ENCODE measurements at places on chromosomes 3 and 15.

GRCh38 chr3:57840473-57840872 is 84.4 kb downstream of the SLMAP start:
- DNase-seq = no peak

- no peak for DNase-seq
Observed at GRCh38 chr15:63080634-63081250, 38.2 kb downstream of the TPM1 start.

DNA sequence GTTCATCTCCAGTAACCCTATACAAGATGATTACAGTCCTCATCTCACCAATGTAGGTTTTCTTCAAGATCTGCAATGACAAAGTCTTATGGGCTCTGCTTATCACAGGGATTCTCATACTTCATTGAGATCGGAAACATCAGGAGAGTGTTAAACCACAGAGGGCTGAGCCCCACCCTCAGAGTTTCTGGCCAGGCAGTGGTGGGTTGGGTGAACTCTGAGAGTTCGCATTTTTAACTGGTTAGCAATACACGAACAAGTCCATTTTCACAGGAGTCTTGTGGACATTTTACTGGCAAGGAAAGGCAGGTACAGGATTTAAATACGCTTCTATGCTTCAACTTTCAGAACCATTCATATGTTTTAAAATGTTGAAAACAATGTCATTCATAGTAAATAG is 366.7 kb upstream of the ROBO2 start:
- DNase-seq = no peak

DNA sequence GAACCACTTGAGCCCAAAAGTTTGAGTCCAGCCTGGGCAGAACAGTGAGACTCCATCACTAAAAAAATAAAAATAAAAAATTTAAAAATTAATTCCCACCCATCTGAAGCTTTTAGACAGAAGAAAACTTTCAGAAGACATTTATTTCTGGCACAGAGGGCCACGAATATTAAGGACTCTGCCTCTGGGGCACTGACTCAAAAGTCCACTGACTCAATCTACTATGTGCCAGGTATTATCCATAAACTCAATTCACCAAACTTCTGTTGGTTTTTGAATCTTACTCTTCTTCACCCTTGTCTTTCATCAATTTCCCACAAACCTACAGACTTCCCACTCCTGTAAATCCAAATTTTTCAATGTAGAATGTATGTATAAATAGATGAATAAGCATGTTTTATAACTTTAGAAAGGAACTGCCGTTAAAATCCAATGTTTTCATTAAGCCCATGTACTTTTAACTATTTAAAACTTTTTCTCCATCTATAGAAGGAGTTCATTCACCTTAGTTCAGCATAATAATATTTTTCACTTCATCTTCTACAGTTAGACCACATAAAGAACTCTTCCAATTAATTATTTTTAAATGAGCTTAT is 19.9 kb downstream of the ATP13A3 start:
- DNase-seq = no peak

DNA sequence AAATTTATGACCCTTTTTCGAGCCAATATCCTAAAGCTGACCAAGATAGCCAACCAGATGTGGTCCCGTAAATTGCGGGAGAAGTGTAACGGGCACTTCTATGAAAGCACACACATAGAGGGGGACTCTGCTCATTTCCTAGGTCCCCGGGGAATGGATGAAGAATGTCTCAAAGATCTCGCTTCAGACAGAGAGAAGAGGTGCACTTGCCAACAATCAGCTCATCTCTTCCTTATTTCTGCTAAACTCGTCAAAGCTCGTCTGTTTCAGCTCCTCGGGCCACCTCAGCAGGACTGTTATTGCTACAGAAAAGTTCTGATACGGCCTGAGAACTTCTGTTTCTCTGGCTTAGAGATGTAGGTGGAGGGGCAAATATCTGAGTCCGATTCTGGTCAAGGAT is 71.8 kb downstream of the TM2D3 start:
- DNase-seq = no peak

GRCh38 chr15:20409247-20409646 is 132.4 kb downstream of the GOLGA6L6 start:
- no peak for DNase-seq

- no peak for DNase-seq
Observed at GRCh38 chr3:145899241-145899640, 261.7 kb downstream of the PLOD2 start.

- no peak for DNase-seq
Observed at GRCh38 chr3:53633197-53633787, 138.9 kb downstream of the CACNA1D start.

All from stimulated activated naive CD8-positive, alpha-beta T cell treated with anti-CD3 and anti-CD28 coated beads, Interleukin-15, amount 100 ng/mL, for 72 hours (primary cell).